ENCODE measurements at places on chromosomes 2 and 18. TPM values are rescaled to one million over a fixed set of nuclear protein-coding genes. Genes with fewer than 3 reads are reported as not detected.

TEX44 gene
- total RNA-seq, result not detected

PTPN18 gene
- total RNA-seq, result 19.6 TPM

RSAD2 gene
- total RNA-seq, result 0.50 TPM

ANO7 gene
- total RNA-seq, result 0.83 TPM

ADRA2B gene
- total RNA-seq, result not detected

PPIG gene
- 31.9 TPM for total RNA-seq

GPC1 gene
- total RNA-seq, result 371 TPM

C2orf78 gene
- not detected for total RNA-seq

PCARE gene
- not detected for total RNA-seq

HOXD8 gene
- 0.44 TPM for total RNA-seq

KLHL30 gene
- total RNA-seq, result 0.66 TPM

CCDC148 gene
- total RNA-seq, result 1.5 TPM

ACTG2 gene
- 4.1 TPM for total RNA-seq

CNRIP1 gene
- 28.1 TPM for total RNA-seq

TNFRSF11A gene
- total RNA-seq, result 0.66 TPM

IL1B gene
- total RNA-seq, result 0.15 TPM

ONECUT2 gene
- under 0.01 TPM for total RNA-seq

ITGB6 gene
- total RNA-seq, result 0.15 TPM

FN1 gene
- total RNA-seq, result 11,839 TPM

HIBCH gene
- total RNA-seq, result 30.0 TPM

PKP4 gene
- total RNA-seq, result 49.6 TPM

REG3A gene
- total RNA-seq, result not detected

MAL gene
- 0.17 TPM for total RNA-seq

MLPH gene
- total RNA-seq, result 18.0 TPM

ATP6V1B1 gene
- 1.7 TPM for total RNA-seq
